ENCODE measurements at places on chromosomes 3 and 15. TPM values are rescaled to one million over a fixed set of nuclear protein-coding genes. Genes with fewer than 3 reads are reported as not detected.

CIP2A gene
- 75.9 TPM for total RNA-seq

MAP2K1 gene
- 33.6 TPM for total RNA-seq

CLSTN2 gene
- 6.3 TPM for total RNA-seq

PRSS50 gene
- total RNA-seq = not detected

FSD2 gene
- total RNA-seq = not detected

LRRC58 gene
- 69.9 TPM for total RNA-seq

CCK gene
- not detected for total RNA-seq

GMNC gene
- total RNA-seq = not detected

CCPG1 gene
- 91.3 TPM for total RNA-seq

MOBP gene
- not detected for total RNA-seq

SLC22A13 gene
- not detected for total RNA-seq

DNA sequence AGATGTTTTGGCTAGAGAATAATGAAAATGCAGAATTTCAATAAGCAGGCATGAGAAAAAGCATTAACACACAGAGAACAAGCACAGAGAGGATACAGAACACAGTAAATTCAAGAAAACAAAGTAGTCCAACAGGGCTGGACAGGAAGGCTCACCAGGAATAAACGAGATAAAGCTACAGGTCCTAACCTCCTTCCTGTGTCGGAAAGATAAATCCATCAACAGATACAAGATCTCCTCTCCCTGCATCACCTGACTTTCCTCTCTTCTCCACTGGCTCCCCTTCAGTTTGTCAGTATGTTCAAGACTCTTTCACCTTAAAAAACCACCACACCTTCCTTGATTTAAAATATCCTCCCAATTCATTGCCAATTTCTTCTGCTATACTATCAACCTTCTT is 11.4 kb downstream of the CPEB1 start:
- DNase-seq = no peak

DNA sequence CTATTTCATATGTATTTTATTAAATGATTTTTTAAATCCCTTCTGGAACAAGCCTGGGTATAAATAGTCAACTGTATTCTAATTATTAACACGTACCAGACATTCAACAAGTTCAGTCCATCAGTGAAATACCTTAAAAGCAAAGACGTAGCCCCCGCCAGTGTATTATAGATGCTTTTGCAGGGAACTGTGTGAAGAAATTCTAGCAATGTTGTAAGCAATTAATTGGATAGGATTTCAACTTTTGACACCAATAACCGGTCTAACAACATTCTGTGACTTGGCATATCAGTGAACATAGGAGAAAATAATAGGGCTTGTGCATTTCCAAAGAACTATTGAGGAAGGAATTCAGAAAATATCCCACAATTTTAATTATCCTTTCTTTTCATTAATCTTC is 67.2 kb upstream of the TGFBR2 start:
- DNase-seq = peak; percentile 19

GRCh38 chr15:91974321-91974720 is 120.8 kb downstream of the SLCO3A1 start:
- DNase-seq = peak; percentile 44

- no peak for DNase-seq
Observed at GRCh38 chr3:197577366-197578074, 21.8 kb upstream of the BDH1 start.

- DNase-seq = peak; percentile 31
Observed at GRCh38 chr3:42535981-42536784, 33.7 kb downstream of the VIPR1 start.

DNA sequence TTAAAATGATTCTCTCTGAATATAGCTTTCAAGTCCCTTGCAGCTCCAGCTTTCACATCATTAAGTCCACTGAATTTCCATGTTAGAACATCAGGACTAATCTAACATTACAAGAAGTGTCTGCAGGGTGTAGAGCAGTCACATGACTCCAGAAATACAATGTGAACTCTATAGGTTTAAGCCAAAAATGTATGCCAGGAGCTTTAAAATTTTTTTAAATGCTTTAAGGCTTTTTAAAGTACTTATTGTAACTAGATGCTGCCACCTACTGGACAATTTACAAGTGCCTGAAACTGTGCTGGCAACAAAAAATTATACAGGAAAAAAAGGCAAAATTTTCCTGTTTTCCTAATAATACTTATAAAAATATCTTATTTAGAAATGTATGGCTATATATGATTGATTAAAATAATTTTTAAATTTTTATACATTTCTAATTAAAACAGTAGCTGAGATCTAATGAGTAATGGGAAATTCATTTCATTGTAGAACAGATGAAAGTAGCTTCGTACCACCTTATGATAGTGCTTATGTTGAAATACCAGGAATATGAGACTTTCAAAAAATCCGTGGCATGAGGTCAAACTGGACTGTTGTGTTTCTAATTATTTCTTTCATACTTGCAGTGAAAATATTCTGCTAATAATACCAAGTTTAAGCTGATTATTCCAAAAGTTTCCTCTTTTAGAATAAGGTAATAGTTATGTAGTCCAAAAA is 25.7 kb downstream of the FSIP1 start:
- DNase-seq = peak; percentile 30

- peak; percentile 21 for DNase-seq
Observed at GRCh38 chr3:169389211-169389924, 274.1 kb downstream of the MECOM start.

DNA sequence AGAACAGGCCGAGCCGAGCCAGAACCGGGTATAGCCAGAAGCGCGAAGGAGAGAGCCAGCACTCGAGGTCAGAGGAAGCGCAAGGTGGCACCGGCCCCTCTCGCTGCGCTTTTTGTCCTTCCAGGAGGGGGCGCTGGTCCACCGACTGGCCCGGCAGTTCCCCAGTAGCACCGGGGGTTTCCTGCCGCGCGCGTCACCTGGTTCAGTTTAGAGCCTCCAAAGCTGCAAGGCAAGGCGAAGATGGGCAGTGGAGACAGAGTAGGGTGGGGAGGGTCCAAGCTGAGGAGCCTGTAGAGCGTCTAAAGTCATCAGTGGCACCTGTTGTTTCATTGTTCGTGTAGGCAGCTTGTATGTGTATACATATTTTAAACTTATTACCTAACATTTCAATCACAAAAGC is 7.6 kb upstream of the NR2E3 start:
- no peak for DNase-seq

GRCh38 chr3:143832433-143832832 is 15.8 kb downstream of the SLC9A9 start:
- peak; percentile 71 for DNase-seq

DNA sequence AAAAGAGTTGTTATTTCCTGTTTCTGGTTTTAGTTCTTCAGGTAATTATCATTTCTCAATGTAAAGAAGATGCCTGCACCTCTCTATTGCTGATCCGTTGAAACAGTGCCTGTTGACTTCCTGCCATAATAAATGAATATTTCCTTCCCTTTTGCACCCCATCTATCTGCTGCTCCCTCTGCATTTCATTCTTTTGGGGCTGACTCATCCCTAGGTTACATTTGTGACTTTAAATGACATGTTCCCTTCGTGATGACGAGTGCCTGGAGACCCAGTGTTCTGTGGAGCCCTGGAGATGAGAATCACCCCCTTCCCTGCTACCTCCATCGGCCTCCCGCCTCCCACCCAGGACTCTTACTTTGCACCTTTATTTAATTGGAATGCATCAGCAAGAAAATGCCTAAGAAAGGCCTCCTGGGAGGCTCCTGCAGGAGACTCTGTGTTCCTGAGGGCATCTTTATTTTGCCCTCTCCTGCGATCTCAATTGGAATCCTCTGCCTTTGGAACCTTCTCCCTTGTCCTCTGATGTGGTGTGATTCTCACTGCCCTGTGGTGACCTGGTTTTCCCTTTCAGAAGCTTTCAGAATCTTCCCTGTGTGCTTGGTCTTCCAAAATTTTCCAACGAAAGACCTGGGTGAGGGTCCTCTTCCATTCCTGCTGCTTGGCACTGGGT is 13.7 kb downstream of the LRRK1 start:
- peak; percentile 20 for DNase-seq

GRCh38 chr15:25635191-25635590 is 196.4 kb upstream of the UBE3A start:
- no peak for DNase-seq

- DNase-seq = no peak
Observed at GRCh38 chr3:116809208-116809607, 99.6 kb downstream of the TUSC7 start.

Measured in A172 (cell line).